NCI-H69 (cell line): ENCODE measurements at places on chromosomes 6 and 20.

DNA sequence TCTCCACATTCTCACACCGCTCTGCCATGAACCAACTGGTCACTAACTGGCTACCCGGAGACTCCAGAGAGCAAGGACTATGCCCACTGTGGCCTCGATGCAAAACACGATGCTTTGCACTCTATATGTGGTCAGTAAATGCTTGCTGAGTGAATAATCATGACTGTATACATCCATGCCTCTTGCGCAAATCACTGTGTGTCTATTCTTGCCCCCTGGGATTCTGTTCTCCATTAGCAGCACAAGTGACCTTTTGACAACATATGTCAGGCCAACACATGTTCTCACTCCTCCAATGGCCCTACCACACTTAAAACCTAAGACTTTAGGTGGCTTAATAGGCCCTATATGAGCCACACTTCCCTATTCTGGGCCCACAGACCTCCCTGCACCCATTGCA is 16.9 kb downstream of the KIF16B start:
- DNase-seq = no peak

DNA sequence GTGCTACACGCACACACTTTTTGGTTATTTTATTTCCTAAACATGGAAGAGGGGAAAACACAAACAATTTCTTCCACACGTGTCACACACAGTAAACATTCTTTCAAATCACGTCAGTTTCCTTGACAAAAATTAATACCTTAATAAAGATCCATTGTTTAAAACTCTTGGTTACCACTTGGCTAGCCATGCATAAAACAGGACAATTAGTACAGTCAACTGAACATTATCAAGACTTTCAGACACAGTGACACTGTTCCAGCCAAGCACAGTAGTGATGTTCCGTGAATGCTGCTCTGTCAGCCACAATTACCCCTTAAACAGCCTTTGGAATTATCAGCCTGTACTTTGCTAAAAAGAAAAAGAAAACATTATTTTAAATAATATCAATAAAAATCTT is 50.8 kb downstream of the GMDS start:
- peak; percentile 21 for DNase-seq

- DNase-seq = no peak
Measured at GRCh38 chr20:21681234-21681921, 24.1 kb upstream of the PAX1 start.

DNA sequence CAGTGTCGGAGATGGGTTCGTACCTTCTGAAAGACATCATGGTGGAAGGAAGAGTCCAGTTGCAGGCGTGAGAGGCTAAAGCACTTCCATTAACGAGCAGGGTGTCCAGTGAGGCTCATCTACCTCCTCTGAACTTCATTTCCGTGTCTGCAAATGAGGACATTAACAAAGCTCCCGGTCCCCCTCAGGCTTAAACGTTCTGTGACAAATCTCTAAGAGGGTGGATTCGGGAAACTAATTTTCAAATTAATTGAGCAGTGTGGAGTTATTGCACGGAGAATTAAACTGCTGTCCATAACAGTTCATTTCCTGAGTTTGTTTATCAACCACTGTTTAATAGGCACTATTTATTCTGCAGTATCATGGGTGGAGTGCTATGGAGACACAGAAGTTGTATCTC is 68.2 kb downstream of the TRMT6 start:
- DNase-seq = peak; percentile 67

DNA sequence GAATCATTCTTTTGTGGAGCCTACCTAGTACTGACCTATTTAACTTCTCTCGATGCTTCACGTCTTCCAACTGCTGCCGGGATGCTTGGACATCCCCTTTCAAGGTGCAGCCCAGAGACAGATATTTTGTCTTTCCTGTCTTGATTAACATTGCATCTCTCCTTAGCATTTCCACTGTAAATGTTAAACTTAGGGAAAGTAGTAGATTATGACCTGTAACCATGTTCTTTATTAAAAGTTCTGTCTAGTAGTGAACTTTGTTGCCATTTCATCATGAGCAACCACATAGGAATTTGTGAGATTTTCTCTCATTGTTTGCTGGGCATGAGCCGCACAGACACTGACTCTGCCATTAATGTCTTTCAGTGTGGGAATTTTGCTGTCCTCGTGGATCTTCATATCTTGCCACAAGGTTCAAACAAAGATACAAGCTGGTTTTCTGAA is 117.9 kb downstream of the JAG1 start:
- DNase-seq = no peak
